ENCODE measurements at places on chromosomes 6 and 20.

- no peak for DNase-seq
Observed at GRCh38 chr6:158165919-158166416, 2.1 kb downstream of the SERAC1 start.

DNA sequence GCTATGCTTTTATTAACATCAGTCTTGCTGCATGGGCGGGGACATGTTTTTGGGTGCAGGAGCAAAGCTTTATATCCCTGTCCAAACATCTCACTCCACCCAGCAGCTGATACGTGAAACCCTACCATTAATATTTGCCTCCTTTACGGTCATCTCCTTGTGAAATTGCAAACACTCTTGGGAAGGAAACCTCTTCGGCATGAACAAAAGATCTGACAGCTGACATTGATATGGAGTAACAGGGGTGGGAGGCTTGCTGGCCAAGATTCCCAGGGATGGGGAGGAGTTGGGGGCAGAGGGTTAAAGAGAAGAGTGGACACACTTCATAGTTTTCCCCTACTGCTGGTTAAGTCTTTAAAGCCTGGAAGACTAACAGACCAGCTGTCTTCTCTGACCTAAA is 22.2 kb upstream of the VEGFA start:
- no peak for DNase-seq

DNA sequence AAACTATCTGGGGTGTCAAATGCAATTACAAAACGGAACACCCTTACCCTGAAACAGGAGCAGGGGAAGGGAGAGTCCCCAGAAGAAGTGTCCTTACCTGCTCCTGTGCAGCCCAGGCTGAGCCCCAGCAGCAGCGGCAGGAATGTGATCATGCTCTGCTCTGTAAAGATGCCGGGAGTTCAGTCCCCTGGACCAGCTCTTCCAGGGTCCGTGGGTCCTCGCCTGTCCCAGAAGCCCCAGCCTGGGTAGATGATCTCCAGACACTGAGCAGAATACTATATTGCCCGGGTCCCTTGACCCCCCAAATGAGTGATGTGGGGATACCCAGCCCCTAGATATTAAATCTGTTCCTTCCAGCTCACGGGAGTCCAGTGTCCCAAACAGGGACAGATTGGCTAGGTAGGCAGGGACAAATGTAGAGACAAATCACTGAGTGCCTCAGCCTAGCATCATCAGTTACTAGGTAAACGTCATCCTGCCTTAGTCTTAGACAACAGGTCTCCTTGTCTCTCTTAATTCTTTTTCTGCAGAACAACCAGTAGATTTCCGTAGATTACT is at the start of gene HLA-DMB:
Gene HLA-DMB (minus strand): TSS at position 373 of the 558 bp plus-strand sequence. CDS start 221 bp downstream, at position 152.
- DNase-seq: peak; percentile 84

DNA sequence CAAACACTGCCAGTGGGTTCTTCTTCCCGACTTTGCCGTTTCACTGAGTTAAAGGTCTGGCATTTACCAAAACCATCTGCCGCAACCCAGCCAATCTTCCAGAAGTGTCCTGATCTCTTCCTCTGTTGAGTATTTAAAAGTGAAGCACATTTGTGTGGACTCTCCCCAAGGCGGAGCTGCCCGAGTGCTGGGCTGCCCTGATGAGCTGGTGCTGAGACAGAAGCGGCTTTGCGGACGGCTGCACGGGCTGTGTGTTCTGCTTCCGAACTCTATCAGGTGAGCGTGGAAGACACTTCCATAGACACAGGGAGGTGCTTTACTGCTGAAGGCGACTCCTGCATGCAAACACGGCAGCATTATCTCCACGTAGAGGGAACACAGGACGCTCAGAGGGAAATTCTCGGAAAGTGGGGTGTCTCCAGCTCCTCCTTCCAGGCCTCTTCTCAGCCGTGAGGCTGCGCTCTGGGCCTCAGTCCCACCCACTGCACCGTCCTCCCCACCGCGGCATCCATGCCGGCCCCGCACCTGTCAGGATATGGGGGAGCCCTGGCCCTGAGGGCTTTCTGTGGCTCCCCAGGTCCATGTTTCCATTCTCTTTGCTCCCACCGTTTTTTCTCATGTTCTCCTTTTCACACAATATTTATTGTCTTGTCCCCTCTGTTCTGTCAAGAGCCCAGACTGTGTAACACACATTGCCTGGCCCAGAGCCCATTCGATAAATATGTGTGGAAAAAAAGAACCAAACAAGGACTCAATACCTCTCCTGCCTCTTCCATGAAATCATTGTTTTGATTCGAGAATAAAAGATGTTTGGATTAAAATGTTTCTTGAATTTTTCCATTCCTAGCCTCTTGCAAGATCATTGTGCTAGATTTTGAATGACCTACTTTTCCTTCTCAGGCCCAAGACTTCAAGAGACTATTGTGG is 205.1 kb downstream of the DLL1 start:
- no peak for DNase-seq

DNA sequence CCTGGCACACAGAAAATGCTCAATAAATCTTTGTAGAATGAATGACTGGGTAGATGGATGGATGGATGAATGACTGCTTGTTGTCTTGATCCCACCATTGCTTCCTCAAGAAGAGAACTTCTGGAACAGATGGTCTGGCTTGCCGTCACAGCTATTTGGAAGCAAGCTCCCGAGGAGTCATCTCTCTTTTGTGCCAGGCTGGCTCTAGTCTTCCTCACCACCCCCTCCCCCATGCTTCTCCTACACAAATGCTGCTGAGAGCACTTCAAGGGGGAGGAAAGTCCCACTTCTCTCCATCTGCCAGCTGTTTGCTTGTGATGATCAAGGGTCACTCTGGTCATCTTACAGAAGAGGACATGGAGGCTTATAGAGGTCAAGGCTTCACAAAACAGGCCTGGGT is 11.6 kb upstream of the KCNG1 start:
- no peak for DNase-seq
